ELF-1 (cell line): ENCODE measurements at places on chromosomes 7 and 10.
A peak's percentile ranks its signal among the peaks of the same experiment; 100 is the strongest.

DNA sequence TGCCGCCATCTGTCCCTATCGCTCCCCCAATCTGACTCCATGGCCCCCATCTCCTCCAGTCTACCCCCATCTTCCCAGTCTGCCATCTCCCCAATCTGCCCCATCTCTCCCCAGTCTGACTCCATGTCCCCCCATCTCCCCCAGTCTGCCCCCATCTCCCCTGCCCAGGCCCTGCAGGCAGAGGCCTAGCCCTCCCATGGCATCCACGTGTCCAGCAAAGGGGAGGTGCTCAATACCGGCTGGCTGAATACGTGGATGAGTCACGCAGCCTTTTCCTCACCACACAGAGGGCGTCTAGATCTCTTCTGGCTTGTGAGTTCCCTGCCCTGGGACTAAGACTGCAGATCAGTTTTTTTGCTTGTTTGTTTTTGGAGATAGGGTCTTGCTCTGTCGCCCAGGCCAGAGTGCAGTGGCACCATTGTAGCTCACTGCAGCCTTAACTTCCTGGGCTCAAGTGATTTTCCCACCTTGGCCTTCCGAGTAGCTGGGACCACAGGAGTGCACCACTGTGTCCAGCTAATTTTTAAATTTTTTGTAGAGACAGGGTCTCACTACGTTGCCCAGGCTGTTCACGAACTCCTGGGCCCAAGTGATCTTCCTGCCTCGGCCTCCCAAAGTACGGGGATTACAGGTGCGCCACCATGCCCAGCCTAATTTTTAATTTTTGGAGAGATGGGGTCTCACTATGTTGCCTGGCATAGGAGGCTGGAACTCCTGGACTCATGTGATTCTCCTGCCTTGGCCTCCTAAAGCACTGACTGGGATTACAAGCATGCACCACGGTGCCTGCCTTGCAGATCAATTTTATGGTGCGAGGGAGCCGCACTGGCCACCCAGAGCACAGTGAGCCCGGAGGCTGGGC lies 15.3 kb upstream of the GPR146 start:
- peak; percentile 78 for DNase-seq

GRCh38 chr10:58319599-58319998 lies 15.2 kb upstream of the UBE2D1 start:
- no peak for DNase-seq

DNA sequence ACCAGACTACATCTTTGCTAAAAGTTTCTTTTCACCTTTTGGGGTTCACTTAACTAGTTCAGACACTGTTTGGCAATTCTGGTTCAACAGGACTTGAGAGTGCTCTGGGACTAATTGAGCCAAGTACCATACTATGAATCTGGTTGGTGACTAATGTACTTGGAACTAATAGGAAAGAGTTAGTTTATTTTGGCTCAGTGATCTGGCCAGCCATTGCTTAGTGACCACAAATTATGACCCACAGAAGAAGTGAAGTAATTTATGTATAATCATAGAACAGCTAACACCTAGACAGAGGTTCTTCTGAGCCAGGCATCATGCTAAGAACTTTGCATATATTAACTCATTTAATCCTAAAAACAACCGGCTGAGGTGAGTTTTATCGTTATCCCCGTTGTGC lies 126.5 kb upstream of the JCAD start:
- no peak for DNase-seq

DNA sequence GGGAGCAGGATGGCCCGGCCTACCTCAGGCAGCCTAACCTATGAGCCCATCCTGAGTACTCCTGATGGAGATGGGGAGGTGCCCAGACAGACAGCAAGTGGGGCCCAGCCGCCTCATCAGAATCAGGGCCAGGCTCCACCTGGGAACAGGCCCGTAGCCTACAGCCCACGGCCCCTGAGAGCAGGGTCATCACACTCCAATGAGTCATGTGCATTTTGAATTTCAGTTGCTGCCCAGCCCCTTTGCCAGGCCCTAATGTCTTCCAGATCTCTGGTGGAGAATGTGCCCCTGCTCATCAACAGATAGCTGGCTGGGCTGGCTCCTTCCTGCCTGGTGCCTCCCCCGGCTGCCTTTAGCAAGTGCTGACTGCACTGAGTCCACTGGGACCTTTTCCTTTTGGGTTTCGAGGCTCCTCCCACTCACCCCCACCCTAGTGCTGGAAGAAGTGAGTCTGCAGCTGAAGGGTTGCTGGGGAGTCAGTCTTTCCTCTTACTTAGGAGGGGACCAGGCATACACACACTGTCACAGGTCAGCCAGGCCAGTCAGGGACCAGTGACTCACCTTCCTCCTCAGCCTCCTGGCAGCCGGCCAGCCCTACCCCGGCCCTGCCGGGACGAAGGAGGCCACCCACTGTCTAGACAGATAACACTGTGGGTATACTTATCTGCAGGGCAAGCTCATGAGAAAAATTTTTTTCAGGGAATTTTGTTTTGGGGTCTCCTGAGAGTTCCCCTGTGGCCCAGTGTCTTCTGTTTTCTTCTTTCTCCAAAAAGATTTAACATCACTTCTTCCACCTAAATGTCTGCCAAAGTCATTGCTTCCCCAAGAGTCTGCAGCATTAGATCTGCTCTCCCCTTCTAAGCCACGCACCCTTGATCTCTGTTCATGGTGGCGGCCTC lies 9.1 kb upstream of the ASIC3 start:
- peak; percentile 63 for DNase-seq

DNA sequence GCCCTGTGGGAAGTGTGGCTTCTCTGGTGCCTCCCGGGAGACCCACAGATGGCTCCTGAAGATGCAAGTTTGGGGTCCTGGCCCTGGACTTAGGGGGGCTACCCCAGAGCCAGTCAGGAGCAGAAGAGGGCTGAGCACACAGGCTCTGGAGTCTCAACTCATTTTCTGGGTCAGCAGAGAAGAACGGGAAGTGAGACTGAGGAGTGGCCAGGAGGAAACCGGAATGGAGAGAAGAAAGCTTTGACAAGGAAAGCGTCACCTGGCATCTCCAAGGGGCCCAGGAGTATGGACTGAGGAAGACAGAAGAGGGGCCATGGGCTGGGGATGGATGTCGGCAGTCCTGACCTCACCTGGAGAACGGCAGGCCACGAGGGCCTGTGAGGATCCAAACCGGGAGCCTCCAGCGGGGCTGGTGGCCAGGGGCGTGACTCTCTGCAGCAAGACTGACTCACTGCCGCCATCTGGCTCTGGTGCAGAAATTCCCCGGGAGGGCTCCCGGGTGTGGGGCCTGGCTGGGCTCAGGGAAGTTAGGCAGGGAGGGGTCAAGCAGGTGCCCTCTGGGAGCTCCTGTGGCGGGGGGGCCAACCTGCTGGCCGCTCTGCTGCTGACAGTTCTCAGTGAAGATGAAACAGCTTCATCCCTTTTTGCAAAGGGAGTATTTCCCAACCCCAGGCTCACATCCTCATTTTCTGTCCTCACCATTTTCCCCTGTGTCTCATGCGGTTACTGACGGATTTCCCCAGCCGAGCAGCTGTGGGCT lies 23.6 kb downstream of the DAGLB start:
- no peak for DNase-seq

DNA sequence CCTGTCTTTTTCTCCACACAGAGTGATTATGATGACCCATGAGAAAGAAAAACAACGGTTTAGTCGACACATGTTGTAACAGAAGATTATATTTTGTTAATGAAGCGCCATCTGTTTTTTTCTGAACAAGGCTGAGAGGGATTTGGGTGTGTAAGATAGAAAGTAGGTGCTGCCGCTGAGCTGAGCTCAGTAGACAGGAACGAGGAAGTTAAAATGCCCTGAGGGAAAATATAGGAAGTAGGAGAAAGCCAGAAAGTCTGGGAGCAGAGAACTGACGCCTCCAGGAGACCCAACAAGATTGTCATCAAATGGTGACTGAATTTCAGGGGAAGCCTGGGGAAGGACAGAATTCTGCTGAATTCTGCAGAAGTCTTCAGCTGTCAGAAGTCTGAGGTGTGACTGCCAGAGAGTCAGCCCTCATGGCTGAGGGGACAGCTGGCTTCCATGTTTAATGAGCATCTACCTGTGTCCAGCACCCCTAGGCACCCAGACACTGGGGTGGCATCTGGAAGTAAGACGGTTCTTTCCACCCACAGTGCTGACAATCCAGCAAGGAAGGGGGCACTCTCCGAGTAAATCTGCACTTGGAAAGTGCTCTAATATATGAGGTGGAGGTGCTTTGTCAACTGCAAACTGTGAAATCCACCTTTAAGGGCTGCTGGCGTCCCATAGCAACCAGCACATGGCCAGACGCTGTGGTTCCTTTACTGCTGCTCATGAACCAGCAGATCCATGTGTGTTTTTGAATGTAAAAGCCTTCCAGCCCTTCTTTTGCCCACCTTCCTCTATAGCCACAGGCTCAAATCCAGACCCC lies 12.5 kb upstream of the TSPAN15 start:
- peak; percentile 67 for DNase-seq

GRCh38 chr10:47021850-47022249 lies 110.6 kb downstream of the PTPN20 start:
- DNase-seq = no peak
